Stimulated activated CD4-positive, alpha-beta T cell treated with anti-CD3 and anti-CD28 coated beads, Interleukin-12 subunit alpha, Interleukin-12 subunit beta, amount 100 ng/mL, for 24 hours (primary cell): ENCODE measurements at places on chromosomes 16 and 17.

DNA sequence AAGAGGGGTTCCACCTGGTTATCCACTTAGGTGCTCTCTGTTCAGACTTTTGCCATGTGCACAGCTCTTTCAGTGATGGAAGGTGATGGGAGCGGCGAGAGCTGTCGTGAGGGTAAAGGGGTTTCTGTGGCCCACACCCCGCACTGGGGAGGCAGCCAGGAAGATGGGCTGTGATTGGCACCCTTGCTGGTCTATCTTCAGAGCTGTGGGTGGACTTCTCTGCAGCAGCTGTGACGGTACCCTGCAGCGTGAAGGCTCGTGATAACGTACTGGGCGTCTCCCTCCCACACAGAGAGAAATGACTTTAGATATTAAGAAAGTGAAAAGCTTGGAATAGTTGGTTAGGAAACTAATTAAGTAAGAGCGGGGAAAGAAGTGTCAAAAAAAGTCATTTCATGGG lies 45.8 kb downstream of the MPRIP start:
- DNase-seq: no peak

DNA sequence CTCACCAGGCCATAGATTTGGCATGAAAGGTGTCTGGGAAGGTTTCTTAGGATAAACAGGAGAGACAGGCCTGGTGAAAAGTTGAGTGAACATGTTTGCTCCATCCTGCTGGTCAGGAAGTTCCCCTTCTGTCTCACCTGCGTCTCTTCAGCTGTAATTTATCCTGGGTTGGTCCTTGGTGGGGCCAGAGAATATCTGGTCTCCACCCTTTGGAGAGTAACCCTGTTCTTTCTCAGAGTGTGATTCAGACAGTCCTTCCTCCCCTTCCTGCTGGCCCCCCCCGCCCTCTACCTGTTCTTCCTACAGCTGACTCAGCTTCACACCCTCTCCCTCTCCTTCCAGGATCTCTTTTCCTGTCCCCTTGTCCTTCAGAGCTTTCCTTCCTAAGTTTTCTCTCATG lies 17.1 kb downstream of the MINK1 start:
- DNase-seq: no peak

DNA sequence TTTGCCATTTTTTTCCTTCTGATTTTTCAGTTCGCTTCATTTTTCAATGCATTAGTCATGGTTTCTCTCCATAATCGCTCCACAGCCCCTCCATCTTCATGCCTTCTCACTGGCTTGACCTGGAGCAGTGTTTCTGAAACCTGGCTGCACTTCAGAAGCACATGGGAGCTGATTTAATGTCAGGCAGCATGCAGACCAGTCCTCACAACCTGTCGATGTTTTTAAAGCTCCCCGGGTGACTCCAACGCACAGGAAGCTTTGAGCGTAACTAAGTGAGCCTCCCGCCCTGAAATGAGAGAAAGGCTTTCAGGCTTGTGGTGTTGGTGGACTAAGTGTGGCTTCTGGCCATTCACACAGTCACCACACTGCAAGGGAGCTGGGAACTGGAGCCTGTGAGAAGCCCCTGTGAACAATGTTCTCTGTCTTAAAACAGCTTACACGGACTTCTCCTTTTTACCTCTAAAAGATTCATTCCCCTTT lies 16.8 kb upstream of the DRG2 start:
- no peak for DNase-seq

GRCh38 chr16:2743007-2743810 lies 9.2 kb upstream of the SRRM2 start:
- DNase-seq: no peak

DNA sequence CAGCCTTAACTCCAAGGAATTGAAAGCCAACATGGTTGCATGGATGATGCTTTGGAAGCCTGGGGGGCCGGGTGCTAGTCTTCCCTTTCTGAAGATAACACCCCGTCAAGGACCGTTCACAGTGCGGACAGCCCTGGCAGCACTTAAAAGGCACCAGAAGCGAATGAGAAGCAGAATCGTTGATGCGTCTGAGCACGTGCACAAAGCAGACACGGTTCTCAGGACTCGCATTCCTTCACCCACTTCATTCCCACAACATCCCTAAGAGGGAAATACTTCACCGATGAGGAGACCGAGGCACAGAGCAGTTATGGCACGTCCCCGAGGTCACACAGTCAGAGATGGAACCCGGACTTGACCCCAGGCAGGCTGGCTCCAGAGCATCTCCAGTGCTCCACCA lies 14.2 kb downstream of the TRPV1 start:
- DNase-seq: no peak

GRCh38 chr16:83951544-83951943 lies 1.5 kb upstream of the OSGIN1 start:
- no peak for DNase-seq

GRCh38 chr17:16378636-16379282 lies 2.1 kb upstream of the UBB start:
- no peak for DNase-seq

- no peak for DNase-seq
These were observed 35.7 kb downstream of the KANSL1 start for GRCh38 chr17:46157443-46158062.

DNA sequence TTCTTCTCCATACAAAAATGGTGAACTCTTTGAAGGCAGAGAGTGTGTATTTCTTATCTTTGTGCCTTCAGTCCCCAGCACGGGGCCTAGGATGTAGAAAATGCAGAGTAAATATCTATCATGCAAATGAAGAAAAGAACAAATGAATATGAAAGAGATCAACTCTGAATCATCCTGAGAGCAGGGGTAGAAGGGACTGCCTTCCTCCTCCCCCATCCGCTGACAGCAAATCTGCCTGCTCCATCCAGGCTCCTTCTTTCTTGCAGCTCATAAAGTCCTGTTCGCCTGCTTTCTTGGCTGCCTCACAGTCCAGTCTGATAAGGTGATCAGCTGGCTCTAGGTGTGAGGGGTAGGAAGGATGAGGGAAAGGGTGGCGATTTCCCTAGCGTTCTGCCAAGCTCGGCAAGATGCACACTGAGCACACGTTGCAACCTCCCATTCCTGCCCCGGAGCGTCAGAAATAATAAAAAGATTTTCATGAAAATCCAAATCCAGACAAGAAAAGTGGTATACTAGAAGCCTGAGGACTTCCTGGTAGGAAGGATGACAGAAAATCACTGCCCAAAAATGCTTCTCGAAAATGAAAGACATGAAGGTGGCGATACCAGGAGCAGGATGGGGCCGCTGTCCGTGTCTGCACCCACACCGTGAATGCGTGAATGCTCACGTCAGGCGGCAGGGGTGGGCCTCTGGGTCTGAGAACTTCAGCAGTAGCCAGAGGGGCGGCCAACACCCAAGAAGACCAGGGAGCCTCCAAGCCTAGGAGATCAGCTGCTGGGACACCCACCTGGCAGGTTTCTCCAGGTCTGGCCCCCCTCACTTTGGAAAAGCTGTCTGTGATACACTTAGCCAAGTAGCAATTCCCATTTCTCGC lies 67.1 kb downstream of the VPS53 start:
- DNase-seq: no peak

- DNase-seq: no peak
These were observed 7.0 kb downstream of the RNF166 start for GRCh38 chr16:88699180-88699579.

GRCh38 chr17:48725004-48725287 lies 2.0 kb downstream of the PRAC2 start:
- DNase-seq: no peak

DNA sequence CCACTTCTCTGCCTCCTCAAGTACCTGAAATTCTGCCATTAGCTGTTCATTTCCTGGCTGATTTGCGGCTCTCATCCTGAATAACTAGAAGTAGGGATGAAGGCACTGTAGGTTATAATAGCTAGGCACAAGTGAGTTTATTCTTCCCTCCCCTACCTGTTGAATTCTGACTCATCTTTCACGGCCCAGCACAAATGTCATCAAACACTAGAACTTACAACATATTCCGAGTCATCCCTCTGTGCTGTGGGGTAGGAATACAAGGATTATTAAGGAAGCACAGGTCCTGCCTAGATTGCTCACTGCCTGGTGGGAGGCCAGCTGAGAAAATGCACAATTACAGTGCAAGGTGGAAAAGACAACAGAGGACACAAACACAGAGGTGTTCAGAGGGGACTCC lies 103.7 kb upstream of the ASIC2 start:
- DNase-seq: no peak

DNA sequence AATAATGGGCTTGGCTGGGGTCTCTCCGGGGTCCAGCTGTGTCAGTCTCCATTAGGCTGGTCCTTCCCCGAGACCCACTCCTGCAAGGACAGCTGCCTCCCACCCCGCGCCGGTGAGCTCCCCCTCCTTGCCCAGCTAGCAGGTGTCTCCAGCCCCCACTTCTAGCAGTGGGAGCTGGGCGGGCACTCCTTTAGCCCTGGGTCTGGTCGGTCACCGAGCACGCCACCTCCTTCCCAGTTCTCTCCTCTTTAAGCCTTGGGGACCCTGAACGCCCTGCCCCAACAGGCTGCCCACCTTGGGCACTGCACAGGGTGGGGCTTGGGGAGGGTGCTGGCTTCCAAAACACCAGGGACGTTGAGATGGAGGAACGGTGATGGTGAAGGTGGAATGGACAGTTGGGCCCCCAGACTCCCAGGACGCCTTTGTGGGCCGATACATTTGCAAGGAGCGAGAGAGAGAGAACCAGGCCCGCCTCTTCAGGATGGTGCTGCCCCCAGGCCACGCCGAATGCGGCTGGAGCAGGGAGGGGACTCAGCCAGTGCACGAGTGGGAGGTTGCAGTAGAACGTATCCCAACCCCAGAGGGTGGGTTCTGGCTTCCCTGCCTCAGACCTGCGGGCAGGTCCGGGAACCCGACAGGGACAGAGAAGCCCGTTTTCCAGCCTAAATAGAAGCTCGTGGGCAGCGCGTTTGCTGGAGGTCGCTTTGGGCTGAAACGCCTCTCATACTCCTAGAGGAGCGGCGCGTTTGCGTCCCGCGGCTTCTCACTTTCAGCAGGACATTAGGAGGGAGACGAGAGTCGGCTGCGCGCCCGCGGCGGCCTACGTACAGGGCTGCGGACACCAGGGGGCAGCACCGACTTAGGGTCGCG lies 10.7 kb downstream of the TBX2 start:
- peak; percentile 61 for DNase-seq

DNA sequence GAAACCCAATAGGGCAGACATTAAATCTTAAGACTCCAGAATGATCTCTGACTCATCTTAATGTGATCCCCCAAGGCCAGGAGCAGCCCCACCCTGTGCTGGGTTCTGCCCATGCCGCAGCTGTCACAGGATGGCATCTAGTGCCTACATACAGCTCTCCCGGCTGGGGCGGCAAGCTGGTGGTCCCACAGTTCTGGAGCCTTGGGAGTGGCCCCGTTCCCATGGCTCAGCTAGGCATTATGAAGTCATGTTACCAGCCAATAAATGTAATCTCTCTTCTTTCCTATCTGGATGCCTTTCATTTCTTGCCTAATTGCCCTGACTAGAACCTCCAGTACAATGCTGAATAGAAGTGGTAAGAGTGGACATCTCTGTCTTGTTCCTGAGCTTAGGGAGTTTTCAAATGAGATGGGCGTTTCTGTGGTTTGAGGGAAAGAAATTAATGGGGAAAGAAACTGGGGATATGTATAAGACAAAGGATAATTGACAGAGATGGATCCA lies 95.7 kb upstream of the DNAH17 start:
- DNase-seq: no peak

DNA sequence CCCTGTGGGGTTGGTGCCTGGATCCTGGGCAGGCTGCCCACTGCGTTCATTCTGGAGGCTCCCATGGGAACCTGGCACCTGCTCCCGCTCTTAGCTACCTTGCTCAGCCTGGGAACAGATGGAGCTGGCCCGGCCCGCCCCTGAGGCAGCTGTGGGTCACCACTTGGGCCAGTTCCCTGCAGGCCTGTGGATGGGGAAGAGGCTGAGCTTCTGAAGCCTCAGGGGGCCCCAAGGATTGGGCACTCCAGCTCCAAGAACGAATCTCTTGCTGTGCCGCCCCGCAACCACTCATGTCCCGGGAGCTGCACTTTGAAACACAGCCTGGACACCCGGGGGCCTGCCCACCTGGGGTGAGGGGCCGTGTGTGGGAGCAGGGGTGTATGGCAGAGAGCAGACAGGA lies 37.7 kb downstream of the BAHCC1 start:
- no peak for DNase-seq

- DNase-seq: peak; percentile 52
These were observed 381.6 kb upstream of the ASIC2 start for GRCh38 chr17:33674685-33675084.

DNA sequence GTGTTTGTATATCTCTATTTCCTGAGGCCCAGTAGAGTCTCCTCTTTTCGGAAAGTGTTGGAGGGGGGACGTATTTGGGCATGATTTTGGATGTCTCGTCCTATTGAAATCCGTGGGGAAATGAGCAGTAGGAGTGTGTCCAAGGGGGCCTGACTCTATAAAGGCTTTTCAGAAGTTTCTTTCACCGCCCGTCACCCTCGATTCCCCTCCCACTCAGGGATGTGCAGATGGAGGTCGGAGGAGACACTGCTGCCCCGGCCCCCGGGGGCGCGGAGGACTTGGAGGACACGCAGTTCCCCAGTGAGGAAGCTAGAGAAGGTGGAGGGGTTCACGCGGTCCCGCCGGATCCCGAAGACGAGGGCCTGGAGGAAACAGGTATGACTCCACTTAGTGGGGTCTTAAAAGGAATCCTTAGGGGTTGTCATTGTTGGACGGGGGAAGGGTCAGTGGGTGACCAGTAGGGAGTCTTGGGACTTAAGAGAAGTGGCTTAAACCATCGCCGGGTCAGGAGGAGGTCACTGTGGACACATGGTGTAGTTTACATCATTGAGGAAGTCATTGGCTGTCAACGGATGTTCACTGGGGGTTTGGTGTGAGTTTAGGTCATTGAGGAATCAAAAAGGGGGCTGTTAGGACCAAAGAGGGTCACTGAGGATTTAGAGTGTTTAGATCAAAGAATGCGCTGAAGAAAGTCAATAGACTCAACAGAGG lies 424 bp downstream of the MON1B start:
- DNase-seq: no peak

DNA sequence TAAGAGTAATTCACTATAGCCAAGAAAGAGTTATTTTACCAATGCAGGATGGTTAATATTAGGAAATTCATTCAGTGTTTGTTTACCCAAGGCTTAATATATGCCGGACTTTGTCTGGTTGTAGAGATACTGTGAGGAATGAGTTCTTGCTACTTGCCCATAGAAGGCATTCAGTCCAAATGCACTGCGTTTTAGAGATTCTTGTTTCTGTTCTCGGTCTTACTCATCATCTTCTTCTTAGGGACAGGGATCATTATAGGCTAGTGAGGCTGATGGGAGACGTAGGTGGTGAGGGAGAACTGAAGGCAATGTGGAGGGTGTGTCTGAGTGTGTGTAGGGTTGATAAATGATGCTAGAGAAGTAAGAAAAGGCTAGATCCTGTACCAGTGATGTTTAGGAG lies 90.7 kb downstream of the OR1D5 start:
- DNase-seq: no peak
